Activated T-cell treated with anti-CD3 and anti-CD28 coated beads, Interleukin-2, amount 50 U/mL, for 48 hours (primary cell): ENCODE measurements at places on chromosomes 2 and 18.

- no peak for DNase-seq
These were observed 54.7 kb downstream of the ATL2 start for GRCh38 chr2:38322224-38322914.

DNA sequence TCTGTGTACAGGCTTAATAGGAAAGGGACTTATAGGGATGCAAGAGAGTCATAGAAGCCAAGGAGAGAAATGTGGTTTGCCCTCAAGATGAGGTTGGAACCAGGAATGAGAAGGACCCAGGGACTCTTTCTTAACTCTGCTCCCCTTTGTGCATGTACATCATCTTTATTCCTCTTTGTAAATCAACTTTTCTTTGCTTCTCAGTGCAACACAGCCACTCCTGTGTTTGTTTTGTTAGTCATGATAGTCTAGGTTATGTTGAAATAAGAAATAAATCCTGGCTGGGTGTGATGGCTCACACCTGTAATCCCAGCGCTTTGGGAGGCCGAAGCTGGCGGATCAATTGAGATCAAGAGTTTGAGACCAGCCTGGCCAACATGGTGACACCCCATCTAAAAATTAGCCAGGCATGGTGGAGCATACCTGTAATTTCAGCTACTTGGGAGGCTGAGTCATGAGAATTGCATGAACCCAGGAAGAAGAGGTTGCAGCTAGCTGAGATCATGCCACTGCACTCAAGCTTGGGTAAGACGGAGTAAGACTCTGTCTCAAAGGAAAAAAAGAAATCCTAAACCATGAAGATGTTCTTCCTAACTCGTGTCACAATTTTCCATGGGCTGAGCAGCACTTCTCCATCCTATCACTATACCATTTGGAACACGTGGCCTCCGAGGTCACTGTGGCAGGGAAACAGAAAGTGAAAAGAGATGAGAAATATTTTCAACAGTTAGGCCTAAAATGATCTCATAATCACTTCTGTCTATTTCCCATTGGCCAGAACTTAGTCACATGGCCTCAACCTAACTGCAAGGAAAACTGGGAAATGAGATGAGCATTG, 73.0 kb upstream of the TMEM17 start:
- DNase-seq: no peak

GRCh38 chr2:164934401-164935117, 20.8 kb downstream of the SLC38A11 start:
- no peak for DNase-seq

- DNase-seq: no peak
These were observed 172.6 kb upstream of the BCL2L11 start for GRCh38 chr2:110948027-110948674.

DNA sequence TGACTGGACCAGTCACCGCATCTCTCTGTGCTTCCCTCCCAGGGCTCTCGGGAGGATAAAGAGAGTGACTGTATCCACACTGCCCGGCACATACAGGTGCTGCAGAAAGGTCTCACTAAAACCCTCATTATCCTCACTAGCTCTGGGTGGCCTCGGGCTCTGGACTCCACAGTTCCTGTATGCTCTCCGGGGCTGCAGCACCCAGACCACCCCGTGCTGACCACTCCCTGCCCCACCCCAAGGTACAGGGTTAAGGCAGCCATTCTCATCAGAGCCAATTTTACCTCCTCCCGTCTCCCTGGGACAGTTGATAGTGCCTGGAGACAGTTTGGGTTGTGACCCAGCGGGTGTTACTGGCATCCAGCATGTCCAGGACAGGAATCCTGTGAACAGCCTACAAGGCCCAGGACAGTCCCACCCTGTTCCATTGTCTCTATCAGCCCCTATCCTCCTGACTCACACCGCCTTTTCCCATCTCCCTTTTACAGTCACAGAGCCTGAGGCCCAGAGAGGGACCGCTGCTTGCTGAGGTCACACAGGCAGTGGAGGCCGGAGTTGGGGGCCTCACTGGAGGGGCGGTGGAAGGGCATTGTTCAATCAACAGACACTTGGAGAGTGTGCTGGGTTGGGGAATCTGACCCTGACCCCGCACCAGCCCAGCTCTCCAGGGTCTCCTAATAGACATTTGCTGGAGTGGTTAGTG, 1.7 kb downstream of the ZAP70 start:
- DNase-seq: no peak

DNA sequence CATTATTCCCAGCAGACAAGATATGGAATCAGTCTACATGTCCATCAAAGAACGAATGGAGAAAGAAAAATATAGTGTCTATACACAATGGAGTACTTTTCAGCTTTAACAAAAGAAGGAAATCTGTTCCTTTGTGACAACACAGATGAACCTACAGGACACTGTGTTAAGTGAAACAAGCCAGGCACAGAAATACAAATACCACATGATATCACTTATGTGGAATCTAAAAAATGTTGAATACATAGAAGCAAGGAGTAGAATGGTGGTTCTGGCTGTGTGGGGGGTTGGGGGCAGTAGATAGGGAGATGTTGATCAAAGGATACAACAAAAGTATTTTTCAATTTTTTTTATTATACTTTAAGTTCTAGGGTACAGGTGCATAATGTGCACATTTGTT, 347.7 kb upstream of the MAP2 start:
- DNase-seq: no peak
